Retina (tissue), 1 donor: ENCODE measurements at places on chromosomes 5 and 9.
A peak's percentile ranks its signal among the peaks of the same experiment; 100 is the strongest.

DNA sequence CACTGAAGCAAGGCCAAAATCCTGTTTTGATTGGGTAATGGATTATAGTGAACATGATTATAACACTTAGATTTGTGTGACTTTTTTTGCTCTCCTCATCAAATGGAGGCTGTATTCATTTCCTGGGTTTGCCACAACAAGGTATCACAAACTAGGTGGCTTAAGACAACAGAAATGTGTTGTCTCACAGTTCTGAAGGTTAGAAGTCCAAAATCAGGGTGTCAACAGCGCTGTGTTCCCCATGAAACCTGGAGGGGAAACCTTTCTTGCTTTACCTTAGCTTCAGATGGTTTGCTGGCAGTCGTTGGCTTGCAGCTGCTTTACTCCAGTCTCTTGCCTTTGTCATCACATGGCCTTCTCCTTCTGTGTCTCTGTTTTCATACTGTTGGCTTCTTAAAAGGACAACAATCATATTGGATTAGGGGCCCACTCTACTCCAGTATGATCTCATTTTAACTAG lies 32.4 kb downstream of the CDC42SE2 start:
- DNase-seq = no peak

- no peak for DNase-seq
Measured at GRCh38 chr5:116773926-116774325, 199.3 kb upstream of the SEMA6A start.

DNA sequence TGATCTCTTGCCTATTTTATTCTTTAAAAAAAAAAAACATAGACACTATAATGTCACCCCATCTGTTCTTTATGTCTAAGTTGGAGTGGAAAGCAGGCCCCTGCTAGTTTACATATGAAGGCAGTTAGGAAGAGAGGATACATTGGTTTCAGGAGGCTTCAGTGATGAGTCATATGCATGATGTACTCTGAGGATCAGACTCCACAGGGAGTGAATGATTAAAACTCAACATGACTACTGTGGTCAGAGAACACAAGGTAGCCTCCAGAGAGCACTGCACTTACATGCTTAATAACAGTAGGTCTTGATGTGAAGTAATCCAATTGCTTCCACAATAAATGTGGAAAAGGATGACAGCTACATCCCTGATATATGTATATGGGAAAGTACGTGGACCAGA lies 22.7 kb upstream of the FSTL4 start:
- DNase-seq = no peak

DNA sequence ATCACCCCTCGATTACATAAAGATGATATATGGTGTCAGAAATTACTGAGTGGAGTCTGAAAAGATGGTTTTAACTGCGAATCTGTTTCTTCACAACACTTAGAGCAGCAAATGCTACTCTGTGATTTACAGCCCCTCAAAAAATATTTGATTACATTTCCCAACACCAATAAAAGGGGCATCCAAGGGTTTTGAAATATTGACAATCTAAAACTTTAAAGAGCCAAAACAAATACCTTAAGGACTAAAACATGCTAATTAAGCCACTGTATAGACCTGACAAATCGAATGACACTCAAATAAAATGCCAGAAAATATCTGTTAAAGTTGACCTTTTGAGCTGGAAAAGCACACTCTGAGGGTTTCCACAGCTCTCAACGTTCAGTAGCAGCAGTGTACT lies 73.2 kb downstream of the ELAVL2 start:
- no peak for DNase-seq

DNA sequence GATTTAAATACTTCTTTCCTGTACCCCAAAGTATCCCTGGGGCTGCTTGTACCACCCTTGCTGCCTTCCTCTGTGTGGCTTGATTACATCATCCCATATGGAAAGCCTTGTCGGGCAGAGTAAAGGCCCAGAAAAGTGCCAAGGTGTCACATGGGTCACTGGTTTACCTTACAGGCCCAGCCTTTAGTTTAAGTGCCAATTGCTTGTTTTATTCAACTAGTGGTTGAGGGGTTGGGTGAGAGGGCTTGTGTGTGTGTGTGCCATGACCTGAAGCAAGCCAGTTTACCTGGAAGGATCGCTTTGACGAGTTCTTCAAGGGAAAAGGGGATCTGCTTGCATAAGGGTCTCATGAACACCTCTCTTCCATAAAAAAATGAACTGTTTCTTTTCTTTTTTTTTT lies 7.8 kb upstream of the HSPA9 start:
- DNase-seq = no peak

DNA sequence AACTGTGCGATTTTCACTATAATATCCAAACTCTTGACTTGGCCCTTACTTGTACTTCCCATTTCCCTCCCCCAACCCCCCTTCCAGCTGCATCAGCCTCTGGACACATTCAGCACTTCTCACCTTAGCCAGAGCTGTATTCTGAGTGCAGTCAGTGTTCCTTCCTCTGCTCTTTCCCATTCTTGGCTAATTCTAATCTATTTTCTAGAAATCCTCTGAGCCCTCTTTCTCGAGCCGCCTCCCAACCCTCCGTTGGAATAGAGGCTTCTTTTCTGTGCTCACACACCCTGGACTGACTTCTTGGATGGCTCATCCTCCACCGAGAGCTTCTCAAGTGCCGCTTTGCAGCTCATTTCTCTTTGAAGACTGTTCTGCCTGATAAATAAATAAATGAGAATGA lies 188.8 kb downstream of the NTRK2 start:
- DNase-seq = no peak

DNA sequence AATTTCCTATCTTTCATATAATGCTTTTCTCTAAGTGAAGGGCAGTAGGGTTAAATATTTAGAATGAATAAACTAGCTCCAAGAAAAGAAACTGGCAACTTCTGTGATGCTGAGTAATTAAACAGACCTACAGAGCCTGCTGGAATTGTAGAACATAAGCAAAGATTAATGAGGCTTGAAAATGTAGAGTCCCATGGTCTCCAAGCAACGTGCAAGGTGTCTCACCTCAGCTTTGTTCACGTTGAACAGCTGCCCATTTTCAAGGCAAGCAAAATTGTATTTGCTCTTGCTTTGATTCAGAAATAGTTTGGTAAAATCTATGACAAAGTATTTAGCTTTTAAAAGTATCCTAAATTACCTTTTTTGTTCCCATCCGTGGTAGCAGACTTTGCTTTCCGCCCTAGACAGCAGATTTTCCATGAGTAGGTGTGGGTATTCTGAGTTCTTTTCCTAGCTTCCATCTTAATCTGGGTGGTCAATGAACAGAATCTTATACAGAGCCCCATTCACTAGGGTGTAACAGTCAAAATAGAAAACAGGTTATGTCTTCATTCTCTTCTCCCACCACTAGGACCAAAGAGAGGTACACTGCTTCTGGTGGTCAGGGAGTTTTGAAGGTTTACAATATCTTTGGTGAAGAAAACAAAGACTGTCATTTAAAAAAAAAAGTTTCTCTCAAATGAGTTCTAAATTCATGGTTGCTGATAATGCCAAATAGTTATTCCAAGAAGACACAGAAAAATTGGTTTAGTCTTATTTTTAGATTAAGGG lies 52.1 kb upstream of the TYRP1 start:
- peak; percentile 73 for DNase-seq

DNA sequence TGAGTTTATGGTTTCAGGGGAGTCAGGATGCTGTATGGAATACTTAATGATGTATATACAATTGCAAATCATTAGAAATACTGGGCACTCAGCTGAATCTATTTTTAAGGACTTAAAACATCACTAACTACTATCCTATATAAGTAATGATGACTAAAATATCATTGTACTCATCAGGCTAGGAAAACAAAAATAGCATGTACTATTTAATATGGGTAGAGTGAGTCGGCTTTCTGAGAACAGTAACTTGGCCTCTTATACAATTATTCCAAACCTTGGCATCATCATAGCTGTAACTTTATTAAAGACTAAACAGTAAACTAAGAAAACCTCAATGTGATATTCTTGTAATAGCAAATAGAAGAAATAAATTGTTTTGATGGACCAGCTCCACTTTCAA lies 94.5 kb downstream of the PJA2 start:
- no peak for DNase-seq

- no peak for DNase-seq
Measured at GRCh38 chr5:1536322-1536845, 12.6 kb upstream of the LPCAT1 start.

- DNase-seq = no peak
Measured at GRCh38 chr9:15553528-15553898, 670 bp downstream of the CCDC171 start.

GRCh38 chr5:54743997-54744788 lies 226.6 kb downstream of the SNX18 start:
- no peak for DNase-seq

DNA sequence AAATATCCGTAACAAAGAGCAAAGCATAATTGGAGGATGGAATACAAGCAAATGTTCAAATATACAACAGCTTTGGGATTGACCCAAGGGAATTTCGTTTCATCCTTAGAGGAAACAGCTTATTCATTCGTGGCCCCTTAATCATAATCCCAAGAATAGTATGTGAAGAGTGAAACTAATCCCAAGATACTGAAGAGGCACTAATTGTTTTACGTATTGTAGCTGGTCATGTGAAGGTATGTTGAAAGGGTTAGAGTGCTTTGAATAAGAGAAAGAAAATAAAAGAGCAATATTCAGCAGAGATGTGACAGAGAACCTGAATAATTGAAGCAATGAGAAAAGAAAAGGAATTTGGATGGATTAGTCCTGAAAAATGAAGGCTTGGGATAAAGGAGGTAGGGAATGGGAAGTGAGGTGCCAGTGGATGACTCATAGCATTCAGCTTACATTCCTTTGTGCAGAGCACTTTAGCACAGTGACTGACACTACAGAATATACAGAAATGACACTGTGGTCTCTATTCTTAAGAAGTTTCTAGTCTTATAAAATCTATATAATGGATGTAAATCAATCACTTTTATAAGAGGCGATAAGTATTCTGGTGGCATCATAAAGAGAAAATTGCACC lies 221.9 kb downstream of the TLR4 start:
- no peak for DNase-seq

DNA sequence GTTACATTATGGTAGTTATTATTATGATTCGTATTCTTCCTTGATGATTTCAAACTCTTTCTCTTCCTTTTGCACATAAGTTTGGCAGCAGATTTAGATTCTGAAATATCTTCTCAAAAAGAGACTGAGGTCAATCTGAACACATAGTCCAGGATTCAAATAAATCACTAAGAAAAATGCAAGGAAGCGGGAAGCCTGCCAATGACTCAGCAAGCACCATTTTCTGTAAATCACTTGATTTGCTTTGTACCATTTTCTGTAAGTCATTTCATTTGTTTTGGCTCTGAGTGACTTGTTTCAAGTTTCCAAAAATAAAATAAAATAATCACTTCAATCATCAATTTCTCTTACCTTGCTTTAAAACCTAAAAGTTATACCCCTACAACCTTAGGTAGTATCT lies 24.6 kb upstream of the GLIS3 start:
- no peak for DNase-seq

GRCh38 chr9:73649552-73649951 lies 497.9 kb downstream of the ANXA1 start:
- DNase-seq = no peak

DNA sequence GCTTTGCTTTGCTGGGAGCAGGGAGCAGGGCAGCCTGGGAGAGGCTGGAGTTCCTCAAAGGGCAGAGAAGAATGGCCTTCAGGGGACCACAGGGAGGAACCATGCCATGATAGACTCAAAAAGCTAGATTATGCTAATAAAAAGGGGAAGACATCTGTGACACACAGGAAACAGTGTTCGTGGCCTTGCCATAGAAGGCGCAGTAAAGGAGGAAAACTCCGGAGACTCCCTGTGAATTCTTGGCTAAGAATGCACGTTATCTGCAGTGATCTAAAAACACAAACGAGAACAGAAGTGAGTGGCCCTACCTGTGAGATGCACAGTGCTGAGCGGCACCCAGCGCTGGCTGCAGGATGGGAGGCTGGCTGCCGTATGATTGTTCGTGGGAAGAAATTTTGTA lies 15.9 kb upstream of the LTC4S start:
- no peak for DNase-seq

- peak; percentile 56 for DNase-seq
Measured at GRCh38 chr9:121564504-121565260, 65.0 kb upstream of the GGTA1 start.

DNA sequence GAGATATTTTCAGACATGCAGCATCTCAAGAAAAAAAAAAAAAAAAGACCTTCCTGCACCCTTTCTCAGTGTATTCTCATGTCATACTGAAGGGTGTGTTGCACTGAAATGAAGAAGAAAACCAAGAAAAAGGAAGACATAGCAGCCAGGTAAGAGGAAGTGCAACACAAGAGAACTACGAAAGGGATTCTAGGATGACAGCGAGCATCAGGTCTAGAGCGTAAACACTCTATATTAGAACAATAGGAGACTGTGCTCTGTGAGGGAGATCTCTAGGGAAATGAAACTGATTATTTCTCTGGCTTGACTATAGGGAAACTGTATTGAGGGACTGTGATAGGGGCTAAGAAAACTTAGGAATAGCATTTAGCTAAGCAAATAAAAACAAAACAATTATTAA lies 30.0 kb downstream of the BTF3 start:
- DNase-seq = no peak

DNA sequence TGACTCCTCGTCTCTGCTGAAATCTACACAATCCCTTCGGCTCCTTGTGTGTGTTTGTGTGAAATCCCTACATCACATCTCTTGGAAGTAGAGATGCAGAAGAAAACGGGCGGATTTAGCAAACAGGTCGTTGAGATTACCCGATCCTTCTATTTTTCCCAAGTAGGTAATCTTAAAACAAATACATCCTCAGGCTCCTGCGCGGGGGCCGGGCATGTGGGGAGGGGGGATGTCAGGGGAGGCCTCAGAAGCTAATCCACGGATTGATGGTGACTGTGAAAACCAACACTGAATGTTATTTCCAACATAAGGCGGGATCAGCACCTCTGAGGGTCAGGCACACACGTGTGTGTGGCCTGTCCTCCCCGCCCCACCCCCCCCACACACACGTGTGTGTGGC lies 137.8 kb downstream of the ROR2 start:
- DNase-seq = no peak

DNA sequence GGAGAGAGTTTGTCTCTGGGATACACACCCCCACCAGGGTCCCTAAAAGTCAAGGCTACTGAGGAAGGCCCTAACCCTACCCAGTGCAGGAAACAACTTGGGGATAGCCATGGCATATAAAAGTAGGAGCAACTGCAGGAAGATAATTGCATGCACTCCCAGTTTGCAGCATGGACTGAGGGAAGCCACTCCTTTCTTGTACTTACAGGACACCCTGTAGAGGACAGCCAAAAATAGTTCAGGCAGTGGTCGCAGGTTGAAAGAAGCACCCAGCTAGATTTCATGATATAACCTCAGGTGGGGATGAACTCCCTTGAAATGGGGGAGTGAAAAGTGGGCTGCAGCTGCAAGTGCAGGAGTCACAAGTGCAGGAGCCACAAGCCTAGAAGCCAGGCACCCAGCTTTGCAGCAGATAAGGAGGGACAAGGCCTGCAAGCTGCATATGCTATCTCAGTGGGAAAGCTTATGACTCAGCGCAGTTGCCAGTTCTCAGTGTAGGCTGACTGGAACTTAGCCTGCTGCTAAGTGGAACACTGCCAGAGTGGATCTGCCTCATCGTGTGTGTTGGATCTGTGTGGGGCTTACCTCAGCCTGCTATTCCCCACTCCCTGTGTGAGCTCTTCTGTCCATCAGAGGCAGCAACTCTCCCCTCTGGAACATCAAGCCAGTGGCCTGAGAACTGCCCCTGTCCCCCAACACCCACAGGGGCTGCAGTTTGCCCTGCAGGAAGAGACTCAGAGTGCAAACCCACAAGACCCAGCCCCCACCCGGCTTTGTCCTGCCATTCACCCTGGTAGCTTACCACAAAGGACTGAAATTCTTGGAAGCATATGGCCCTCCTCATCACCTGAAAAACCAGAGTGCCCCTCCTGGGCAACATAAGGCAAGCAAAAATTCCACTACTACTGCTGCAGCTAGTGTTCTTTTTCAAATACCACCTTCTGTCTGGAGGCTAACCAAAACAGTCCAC lies 42.7 kb downstream of the CYLC2 start:
- no peak for DNase-seq
